CD8-positive, alpha-beta T cell (primary cell): ENCODE measurements at places on chromosomes 13 and 19.

DNA sequence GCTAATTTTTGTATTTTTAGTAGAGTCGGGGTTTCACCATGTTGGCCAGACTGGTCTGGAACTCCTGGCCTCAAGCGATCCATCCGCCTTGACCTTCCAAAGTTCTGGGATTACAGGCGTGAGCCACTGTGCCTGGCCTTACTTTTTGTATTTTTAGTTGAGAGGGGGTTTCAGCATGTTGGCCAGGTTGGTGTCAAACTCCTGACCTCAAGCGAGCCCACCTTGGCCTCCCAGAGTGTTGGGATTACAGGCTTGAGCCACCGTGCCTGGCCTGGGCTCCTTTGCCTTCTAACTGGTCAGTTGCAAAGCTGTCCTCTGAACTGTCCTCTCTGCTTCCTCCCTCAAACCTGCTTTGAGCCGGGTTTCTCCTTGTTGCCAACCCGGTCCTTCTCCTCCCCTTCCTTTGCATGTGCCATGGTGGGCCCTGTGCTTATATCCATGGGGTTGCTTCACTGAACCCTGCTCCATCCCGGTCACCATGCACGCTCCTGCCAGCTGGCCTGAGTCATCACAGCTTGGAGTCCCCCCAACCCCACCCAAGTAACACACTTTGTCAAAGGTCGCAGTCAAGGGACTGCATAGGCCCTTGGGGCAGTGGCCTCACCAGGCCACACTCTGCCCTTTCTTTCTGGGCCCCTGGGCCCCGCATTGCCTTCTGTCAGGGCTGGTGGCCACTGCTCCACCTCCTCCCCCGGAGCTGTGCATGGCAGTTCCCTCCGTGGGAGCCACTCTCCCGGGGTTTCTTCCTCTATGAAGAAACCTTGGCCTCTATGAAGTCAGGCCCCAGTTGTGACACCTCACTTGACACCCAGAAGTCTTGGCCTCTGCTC is 21.2 kb downstream of the WTIP start:
- DNase-seq = peak; percentile 7

- DNase-seq = no peak
These were observed 119.9 kb downstream of the MAB21L1 start for GRCh38 chr13:35356572-35356971.

GRCh38 chr19:28633319-28634018 is 579.5 kb downstream of the UQCRFS1 start:
- peak; percentile 19 for DNase-seq

DNA sequence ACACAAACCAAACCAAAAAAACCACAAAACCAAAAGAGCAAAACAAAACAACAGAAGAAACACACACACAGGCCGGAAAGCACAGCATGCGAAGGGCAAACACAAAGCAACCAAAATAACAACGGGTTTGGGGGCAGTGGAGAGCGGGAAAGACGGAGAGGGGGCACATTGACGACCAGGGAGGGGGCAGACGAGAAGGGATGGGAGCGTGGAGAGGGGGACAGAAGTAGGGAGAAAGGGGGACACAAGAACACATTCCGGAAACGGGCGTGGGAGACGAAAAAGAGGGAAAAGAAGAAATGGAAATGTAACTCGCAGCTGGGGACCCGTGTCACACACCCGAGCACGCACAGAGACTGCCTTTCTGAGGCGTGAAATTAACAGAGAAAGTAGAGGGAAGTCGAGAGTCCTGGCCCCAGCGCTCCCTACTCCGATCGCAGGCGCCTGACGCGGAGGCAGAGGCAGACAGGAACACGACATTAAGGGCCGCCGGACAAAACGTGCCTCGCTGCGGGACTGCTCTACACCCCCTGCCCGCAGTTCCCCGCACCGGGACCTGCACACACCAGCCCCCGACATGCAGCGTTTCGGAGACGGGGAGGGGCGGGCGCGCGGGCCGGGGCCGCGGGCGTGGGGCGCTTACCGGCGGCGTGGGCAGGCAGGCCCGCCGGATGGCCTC is 652 bp downstream of the POU4F1 start:
- no peak for DNase-seq

GRCh38 chr13:35857769-35858168 is 273.4 kb downstream of the DCLK1 start:
- DNase-seq = no peak
